ENCODE measurements at places on chromosomes 12 and 14. TPM values are rescaled to one million over a fixed set of nuclear protein-coding genes. Genes with fewer than 3 reads are reported as not detected.

DNA sequence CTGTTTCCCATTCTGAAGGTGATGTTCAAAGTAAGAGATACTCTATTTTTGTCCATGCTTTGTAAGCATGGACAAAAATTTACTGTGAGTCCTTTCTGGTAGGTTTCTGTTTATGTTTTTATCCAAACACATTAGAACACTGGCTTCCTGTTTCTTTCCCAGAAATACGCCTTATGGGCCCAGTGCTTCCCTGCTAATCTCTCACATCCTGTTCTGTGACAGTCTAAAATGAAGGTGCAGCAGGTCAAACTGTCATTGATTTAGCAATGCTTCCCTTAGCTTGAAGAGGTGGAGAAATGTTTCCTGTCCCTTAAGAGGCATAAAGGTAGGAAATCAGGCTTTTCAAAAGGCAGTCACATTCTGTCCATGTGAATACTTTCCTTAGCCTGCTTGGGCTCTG lies 305.6 kb downstream of the RPS29 start:
- H3K36me3 ChIP-seq: no peaks in the 10 kb centered on the region
- no peaks in the 10 kb centered on the region for H3K27me3 ChIP-seq
- no peak for DNase-seq
- no peak overlapping the region for H3K27ac ChIP-seq

DNA sequence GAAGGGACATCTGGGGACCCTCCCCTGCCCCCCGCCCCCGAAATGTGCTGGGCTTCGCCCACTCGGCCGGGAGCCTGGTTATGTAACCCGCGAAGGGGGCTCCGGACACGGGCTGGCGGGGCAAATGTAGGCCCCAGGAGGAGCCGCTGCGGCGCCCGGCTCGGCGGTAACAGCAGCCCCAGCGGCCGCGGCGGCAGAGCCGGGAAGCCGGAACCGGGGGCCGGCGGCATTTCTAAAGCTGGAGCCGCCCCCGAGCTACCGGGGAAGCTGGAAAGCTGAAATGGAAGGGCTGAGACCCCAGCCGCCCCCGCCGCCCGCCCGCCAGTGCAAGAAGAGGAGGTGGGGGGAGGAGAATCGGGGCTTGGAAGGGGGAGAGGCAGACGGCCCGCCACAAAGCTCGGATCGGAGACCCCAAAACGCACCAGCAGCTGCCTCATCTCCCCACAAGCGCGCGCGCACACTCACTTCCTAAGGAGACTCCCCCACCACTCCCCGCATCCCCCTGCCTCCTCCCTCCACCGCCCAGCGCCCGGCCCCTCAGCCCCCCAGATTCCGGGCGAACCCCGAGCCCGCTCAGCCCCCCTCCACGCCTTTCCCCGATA lies 1.5 kb downstream of the KDM2B start:
- no peaks in the 10 kb centered on the region for H3K36me3 ChIP-seq
- H3K27ac ChIP-seq: peak overlapping the region; percentile 84
- H3K4me3 ChIP-seq: peak overlapping the region; percentile 74

- peak; percentile 67 for DNase-seq
- no peaks in the 10 kb centered on the region for H3K27me3 ChIP-seq
- H3K27ac ChIP-seq: no peak overlapping the region
- H3K36me3 ChIP-seq: no peaks in the 10 kb centered on the region
- peaks cover 5% of the 10 kb centered on the region for H3K4me1 ChIP-seq
Observed at GRCh38 chr14:94689218-94689984, 77.2 kb downstream of the SERPINA3 start.

- no peaks in the 10 kb centered on the region for H3K36me3 ChIP-seq
- no peaks in the 10 kb centered on the region for H3K4me1 ChIP-seq
- no peak for DNase-seq
- no peaks in the 10 kb centered on the region for H3K27me3 ChIP-seq
- H3K27ac ChIP-seq: no peak overlapping the region
Observed at GRCh38 chr12:71892059-71892458, 46.6 kb upstream of the TPH2 start.

The WNT5B gene
- 4.0 TPM for total RNA-seq

The MMP17 gene
- total RNA-seq: 4.7 TPM

The ZFHX2 gene
- 1.2 TPM for total RNA-seq

All from breast epithelium (tissue), 4 donors.